ENCODE measurements at places on chromosomes 1 and 21.

DNA sequence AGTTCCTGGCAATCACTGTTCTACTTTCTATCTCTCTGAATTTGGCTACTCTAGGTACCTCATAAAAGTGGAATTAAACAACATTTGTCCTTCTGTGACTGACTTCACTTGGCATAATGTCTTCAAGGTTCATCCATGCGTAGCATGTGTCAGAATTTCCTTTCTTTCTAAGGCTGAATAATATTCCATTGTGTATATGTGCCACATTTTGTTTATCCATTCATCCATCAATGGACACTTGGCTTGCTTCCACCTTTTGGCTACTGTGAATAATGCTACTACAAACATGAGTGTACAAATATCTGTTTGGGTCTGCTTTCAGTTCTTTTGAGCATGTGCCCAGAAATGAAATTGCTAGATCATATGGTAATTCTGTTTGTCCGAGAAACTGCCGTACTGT is 14.7 kb downstream of the CACHD1 start:
- peak; percentile 22 for DNase-seq

- DNase-seq = no peak
Observed at GRCh38 chr1:244759158-244759557, 76.3 kb upstream of the COX20 start.

DNA sequence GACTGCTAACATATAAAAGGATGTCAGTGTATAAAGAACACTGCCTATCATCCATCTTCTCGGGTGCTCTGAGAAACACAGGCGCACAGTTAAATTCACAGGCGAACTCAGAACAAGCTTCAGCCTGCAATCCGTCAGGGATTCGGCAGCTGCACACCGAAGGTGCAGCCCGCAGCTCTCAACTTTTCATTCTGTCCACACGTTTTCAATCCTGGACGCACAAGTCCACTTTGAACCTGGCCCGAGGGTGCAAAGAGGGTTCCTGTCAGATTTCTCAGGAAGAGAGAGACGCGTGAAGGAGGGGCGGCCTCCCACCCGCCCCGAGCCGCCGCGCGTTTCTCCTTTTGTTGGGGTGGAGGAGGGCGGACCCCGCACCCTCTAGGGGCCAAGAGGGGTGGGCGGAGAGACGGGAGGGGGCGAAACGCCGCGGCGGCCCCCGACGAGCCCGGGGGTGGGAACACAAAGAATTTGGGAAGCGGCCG is 724 bp downstream of the DOCK7 start:
- DNase-seq = peak; percentile 51

DNA sequence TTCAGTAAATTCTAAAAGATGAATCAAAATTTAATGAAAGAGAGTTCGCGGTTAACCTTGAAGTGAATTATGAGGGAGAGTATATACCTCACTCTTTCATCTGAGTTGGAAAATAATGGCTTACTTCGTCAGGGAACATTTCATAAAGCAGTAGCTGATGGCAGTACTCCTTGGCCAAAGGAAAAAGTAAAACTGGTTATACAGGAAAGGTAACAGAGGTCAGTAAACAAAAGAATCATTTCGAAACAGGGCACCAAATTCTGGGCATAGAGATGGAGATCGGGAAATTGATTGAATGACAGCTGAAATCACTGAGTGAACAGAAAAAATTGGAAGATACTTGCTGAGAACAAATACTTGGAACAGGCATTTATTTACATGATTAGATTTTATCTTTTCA is 199.0 kb downstream of the OLFM3 start:
- DNase-seq = no peak

- no peak for DNase-seq
Observed at GRCh38 chr1:219302697-219303096, 129.0 kb downstream of the LYPLAL1 start.

DNA sequence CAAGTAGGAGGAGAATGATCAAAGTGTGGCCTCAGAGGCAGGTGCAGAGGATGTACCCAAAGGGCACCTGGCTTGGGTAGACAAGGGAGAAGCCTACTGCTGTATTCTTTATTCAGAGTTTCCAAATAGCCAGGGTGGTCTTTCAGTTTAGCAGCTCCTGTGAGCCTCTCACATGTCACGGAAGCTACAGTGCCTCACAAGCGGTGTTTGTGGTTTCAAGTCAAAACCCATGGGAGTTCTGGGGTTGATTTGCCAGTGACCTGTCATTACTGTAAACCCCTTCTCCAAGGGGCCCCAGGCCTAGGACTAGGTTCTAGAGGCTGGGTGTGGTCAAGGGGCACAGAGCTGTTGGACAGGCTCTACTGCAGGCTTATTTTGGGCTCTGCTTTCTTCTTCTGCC is 10.2 kb upstream of the IL10 start:
- DNase-seq = no peak

- no peak for DNase-seq
Observed at GRCh38 chr1:64498325-64498724, 28.4 kb downstream of the CACHD1 start.

GRCh38 chr1:150560011-150560438 is 10.8 kb downstream of the ADAMTSL4 start:
- peak; percentile 46 for DNase-seq

DNA sequence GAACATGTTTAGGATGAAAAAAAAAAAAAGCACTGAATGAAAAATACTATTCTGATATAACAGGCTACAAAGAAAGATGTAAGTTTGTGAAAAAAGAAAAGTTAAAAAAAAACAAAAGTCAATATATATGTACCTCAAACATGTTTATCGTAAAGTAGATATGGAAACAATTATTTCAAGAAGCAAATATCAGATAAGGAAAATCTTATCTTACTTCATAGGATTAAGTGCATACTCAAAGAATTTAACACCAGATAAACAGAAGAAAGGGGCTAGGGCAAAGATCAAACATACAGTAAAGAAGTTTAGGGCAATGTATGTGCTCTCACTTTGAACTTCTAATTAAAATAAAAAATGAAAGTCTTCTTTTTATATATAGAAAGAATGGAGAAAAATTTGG is 75.3 kb downstream of the NEGR1 start:
- DNase-seq = no peak

DNA sequence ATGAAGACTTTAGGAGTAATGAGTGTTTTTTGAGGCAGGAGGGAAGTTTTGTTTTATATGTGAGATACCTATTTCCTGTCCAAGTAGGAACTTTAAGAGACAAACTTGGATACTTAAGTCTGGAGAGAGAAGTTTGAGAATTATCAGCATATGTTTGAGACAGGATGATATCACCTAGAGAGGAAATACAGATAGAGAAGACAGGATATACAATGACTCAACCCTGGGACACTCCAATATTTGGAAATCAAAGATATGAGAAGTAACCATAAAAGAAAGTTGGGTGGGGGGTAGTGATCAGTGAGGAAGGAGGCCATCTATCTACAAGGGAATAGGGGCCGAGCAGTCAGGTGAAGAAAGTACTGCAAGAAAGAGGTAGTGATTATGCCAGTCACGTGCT is 6.5 kb downstream of the LCE7A start:
- no peak for DNase-seq

DNA sequence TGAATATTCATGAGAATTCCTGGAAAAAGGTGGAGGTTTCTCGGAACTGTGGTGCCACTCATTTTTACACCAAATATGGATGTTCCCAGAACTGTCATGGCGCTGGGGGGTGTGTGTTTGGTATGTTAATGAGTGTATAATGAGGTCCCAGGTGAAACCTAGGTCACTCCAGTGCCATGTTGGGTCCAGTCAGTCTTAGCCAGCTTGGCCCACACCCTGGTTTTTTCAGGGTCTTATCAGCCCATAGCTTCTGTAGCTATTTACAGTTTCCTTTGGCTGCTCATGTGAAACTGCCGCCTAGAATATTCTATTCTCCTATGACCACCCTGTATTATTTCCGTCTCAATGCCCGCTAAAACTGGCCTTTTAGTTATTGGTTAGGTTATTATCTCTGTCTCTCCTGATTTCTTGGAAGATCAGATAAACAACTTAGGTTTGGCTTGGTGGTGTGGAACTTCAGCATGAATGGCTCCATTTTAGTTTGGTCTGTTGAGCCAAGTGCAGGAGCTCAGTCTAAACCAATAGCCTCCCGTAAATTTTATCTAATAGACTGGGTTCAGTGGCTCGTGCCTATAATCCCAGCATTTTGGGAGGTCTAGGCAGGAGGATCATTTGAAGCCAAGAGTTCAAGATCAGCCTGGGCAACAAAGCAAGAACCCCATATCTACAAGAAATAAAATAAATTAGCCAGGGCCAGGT is 42.1 kb upstream of the EDARADD start:
- DNase-seq = no peak

DNA sequence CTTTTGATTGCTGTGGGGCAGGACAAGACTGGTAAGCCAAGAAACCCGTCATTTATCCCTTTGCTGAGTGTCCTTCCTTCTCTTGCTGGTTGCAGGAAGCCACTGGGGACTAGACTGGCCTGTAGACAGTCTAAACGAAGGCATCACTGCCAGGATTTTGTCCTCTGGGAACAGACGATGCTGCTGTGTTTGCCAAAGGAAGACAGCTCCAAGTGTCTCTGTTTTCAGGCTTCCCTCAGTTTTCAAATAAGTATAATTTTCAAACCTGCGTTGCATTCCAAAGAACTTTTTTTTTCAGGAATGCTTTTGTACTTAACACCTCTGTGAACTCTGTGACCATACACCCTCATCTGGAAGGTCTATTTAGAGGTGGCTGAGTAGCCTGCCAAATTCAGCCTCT is 269.4 kb downstream of the HLX start:
- DNase-seq = no peak

DNA sequence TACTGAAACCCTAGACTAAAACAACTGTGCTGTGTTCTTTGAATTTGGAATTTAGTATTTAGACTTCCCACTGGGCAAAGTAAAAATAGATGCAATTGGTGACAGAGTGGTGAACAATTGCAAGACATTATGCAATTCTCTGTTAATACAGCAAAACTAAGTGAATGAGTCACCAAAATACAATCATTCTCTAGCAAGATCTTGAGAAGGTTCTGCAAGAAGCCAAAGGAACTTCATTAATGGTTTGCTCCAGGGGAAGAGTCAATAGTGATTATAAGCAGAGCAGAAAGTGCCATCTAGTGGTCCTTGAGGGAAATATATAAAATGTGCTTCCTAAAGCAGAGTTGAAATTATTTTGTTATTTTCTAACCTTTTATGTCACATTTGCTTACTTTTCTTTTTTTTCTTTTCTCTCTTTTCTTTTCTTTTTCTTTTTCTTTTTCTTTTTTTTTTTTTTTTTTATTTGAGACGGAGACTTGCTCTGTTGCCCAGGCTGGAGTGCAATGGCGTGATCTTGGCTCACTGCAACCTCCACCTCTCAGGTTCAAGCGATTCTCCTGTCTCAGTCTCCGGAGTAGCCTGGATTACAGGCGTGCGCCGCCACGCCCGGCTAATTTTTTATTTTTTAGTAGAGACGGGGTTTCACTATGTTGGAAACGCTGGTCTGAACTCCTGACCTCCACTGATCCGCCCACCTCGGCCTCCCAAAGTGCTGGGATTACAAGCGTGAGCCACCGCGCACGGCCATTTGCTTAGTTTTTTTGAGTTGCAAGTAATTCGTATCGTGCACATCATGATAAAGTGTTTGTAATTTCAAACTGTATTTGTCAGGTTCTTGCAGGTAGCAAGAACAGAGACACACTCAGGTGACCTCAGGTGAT is 99.2 kb downstream of the CTH start:
- peak; percentile 94 for DNase-seq

DNA sequence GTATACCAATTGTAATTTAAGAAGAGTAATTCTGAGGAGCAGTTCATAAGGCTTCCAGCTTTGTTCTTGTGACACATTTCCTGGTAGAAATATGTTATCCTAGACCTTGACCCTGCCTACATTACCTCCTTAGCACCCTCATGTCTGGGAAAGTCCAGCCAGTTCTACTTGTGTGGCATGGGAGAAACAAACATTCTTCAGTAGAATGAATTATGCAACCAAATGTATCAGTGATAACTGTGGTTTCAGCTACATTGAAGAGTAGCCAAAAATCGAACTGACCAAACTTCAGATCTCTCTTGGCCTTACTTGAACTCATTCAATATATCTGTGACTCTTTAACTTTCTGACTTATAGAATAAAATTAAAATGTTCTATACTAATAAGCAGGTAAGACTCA is 308.1 kb upstream of the LYPLAL1 start:
- DNase-seq = peak; percentile 94

GRCh38 chr1:234956821-234957329 is 171.8 kb downstream of the TOMM20 start:
- DNase-seq = no peak

GRCh38 chr21:25421321-25422028 is 185.8 kb downstream of the MRPL39 start:
- DNase-seq = peak; percentile 57
